ENCODE measurements at places on chromosomes 13 and 19.
A peak's percentile ranks its signal among the peaks of the same experiment; 100 is the strongest.

GRCh38 chr13:52125547-52125946 is 3.3 kb downstream of the NEK5 start:
- DNase-seq = no peak

DNA sequence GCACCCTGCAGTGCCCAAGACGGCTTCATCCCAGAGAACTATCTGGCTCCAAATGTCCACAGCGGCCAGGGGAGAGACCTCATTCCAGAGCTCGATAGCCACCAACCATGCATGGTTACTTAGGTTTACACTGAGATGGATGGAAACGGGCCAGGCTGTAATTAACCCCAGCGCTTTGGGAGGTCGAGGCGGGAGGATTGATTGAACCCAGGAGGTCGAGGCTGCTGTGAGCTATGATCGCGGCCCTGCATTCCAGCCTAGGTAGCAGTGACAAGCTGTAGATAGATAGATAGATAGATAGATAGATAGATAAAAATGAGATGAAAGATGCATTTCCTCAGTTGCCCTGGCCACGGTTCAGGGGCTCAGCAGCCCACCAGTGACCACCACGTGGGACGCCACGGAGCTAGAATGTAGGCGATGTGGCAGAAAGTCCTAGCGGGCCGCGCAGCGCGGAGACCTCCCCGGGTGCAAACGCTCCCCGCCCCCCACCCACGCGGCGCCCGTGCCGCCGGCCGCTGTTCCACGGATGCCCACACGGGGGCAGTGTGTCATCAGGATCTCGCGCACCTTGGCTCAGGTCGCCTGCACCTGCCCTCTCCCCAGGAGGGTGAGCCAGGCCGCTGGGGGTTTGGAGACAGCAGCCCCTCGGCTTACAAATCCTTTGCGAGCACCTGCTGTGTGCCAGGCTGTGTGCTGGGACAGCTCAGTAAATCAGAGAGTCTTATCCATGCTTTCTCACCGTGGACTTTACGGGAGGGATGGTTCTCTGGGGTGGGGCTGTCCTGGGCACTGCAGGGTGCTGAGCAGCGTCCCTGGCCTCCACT is 13.5 kb upstream of the TLE5 start:
- DNase-seq = peak; percentile 87

DNA sequence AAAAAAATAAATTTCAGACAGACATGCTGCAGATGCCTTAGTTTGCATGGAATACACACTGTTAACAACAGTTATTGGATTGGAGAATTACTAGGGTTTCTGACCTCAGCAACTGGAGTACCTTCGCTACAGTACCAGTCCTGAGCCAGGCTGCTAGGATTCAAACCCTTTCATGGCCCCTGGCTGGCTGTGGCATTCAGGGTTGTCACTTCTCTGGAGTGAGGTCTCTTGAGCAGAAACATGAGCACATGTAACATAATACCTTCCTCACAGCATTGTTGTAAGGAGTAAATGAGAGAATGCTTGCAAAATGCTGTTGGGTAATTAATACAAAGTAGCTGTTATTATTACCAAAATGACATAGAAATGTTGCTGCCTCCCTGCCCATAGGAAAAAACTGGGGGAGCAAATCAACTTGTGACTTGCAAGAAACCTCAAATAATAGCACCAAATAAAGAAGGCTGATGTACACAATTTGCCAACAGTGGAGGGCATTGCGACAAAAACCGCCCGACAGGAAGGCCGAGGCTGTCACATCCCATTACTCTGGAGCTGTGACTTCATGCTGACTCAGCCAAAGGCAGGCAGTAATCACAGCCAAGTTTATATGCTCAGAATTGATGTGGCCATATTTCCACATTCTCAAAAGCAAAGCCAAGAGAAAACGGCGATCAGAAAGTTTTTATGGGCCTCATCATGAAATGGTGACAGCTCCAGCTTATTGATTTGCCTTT is 100.4 kb downstream of the RFC3 start:
- DNase-seq = peak; percentile 74

GRCh38 chr13:97256343-97256783 is 34.2 kb downstream of the MBNL2 start:
- peak; percentile 67 for DNase-seq

DNA sequence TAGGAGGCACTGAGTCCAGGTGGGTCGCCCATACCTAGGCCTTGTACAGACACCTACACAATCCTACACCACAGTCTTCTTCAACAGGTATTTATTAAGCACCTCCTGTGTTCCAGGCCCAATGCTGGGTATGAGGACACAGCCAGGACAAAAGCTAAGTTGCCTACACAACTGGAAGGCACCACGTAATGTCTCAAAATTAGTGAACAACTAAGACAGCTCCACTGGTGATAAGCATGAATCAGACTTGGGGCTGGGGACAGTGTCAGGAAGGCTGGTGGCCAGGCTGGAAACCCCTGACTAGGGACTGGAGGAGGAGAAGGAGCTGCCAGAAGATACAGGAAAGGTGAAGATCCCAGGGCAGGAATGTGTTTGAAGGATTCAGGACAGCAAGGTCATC is 2.4 kb downstream of the SMIM24 start:
- DNase-seq = no peak

GRCh38 chr13:32381539-32381938 is 46.4 kb downstream of the N4BP2L1 start:
- DNase-seq = peak; percentile 20

GRCh38 chr19:7307590-7308218 is 13.5 kb upstream of the INSR start:
- no peak for DNase-seq

DNA sequence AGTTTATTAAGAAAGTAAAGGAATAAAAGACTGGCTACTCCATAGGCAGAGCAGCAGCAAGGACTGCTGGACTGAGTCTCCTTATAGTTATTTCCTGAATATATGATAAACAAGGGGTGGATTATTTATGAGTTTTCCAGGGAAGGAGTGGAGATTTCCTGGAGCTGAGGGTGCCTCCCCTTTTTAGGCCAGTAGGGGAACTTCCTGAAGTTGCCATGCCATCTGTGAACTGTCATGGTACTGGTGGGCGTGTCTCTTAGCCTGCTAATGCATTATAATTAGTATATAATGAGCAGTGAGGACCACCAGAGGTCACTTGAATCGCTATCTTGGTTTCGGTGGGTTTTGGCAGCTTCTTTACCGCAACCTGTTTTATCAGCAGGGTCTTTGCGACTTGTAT is 13.5 kb downstream of the ZSCAN5A start:
- DNase-seq = no peak

DNA sequence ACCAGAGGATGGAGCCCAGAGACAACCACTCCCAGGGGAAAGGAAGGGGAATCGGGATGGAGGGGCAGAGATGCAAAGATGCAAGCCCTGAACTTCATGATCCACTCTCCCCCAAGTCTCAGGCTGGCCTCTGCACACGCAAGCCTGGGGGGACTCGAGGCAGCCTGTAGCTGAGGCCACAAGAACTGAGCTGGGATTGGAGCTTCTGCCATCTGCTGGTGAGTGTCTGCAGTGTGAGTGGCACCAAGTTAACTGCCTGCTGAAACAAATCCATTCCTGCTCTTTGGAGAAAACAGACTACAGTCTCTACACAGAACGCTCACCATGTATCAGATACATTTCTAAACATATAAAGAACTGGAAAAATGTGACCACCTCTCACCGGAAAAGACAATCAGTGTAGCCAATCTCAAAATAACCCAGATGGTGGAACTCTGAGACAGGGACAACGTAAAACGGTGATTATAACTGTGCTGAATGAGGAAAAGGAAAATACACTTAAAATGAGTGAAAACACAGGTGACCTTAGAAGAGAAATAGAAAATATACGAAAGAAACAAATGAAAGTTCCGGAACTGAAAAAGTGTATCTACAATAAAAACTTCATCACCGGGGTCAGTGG is 62.1 kb downstream of the KLF2 start:
- peak; percentile 84 for DNase-seq

GRCh38 chr13:101967216-101967615 is 434.6 kb downstream of the FGF14 start:
- no peak for DNase-seq

GRCh38 chr19:12785431-12786031 is 5.8 kb upstream of the JUNB start:
- DNase-seq = no peak

DNA sequence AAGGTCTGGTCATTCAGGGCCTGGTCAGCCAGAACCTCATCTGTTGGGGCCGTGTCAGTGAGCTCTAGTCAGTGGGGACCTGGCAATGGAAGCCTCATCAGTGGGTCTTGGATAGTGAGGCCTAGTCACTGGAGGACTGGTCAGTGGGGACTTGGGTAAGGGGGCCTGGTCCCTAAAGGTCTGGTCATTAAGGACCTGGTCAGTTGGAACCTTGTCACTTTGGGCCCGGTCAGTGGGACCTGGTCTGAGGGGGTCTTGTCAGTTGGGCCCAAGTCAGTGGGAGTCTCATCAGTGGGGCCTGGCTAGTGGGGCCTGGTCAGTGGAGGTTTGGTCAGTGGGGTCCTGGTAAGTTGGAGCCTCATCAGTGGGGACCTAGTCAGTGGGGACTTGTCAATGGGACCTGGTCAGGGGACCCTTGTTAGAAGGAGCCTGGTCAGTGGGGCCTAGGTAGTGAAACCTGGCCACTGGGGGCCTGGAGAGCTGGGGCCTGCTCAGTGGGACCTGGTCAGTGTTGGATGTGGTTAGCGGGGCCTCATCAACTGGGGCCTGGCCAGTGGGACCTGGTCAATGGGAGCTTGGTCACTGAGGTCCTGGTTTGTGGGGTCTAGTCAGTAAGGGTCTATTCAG is 43.7 kb upstream of the TPM4 start:
- DNase-seq = no peak

DNA sequence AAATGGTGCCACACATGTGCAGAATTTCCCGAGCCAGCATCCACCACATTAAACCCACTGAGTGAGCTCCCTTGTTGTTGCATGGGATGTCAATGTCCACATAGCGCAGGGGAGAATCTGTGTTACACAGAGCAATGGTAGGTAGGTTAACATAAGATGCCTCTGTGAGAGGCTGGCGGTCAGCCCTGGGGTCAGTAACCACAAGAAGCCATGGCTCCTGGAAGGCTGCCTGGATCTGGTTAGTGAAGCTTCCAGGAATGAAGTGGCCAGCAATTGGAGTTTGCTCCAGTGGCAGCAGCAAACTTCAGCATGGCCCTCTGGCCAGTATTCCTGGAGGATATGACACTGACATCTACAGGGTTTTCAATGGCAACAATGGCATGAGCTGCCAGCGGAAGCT is 37.0 kb upstream of the PCDH9 start:
- DNase-seq = peak; percentile 8

DNA sequence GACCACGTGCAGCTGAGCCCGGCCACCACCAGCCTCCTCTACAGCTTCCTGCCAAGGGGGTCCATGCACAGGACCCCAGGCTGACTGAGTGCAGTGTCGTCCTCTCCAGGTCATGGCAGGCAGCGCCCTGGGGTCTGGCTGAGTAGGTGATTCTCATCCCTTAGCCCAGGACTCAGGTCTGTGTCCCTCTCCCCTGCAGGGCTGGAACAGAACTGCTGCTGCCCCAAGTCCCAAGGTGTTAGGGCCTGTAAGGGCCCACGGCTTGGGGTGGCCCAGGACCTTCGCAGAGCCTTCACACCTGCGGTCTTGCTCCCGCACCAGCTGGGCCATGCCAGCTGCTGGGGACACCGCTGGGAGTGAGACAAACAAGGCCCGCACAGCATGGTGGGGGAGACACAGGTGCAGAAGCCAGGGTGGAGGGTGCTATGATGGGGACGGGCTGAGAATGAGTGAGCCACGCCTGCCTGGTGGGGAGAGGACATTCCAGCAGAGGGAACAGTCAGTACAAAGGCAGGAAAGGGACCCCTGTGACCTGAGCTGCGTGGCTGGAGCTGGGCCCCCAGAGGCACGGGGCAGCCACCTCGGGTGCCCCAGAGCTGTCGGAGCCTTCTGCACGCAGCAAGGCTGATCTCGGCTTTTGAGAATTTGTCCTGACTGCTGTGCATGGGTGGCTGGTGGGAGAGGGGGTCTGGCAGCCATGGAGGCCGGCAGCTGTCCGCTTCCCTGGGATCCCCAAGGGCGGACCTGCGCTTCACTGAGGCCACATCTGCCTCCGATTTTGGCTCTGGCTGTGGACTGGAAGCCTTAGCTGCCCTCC is 11.9 kb downstream of the PLEKHF1 start:
- DNase-seq = no peak

GRCh38 chr19:46634656-46635218 is 1.3 kb downstream of the GNG8 start:
- no peak for DNase-seq

- DNase-seq = no peak
These were observed 82.7 kb downstream of the TEX26 start for GRCh38 chr13:31015199-31015598.

GRCh38 chr13:89205856-89206520 is 1534.8 kb downstream of the SLITRK5 start:
- DNase-seq = no peak

DNA sequence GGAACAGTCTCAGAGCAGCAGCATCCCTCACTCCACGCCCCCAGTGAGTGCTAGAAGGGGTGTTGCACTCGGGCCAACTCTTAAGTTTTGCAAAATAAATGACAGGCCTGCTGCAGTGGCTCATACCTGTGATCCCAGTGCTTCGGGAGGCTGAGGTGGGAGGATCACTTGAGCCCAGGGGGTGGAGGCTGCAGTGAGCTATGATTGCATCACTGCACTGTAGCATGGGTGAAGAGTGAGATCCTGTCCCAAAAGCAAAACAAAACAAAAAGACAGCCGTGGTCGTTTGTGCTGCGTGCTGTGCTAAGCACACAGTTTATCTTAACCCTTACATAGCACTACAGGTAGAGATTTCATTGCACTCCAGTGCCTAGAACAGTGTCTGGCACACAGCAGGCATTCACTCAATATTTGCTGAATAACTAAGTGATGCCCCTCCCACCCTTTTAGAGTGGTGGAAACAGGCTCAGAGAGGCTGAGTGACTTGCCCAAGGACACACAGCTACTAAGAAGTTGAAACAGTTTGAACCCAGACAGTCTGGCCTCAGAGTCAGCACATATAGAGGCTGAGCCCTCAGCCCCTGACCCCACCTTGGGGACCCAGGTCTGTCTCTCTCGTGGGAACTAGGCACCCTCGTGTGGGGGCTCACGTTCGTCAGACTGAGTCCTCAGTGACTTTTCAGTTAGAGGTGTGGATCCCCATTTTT is 18.3 kb downstream of the KCNC3 start:
- no peak for DNase-seq

Measured in GM03348 (cell line).